NCI-H1092 (cell line): ENCODE measurements at places on chromosomes 6 and 20.

- no peak for DNase-seq
Measured at GRCh38 chr6:150004101-150004782, 21.1 kb downstream of the RAET1L start.

DNA sequence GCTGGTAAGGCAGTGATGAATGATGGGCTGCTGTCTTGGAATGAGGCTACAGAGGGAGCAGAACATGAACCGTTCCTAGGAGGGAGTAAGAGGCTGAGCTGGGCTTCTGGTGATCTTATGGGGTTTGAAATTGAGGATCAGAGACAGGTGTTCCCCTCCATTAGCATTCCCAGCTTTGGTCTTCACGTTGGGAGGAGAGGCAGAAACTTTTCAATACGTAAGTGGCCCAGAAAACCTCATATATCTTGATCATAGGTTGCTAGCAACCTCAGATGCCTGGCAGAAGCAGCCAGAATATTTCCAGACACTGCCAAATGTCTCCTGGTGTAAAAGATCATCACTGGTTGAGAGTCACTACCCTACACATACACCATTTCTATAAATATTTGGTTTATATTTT lies 167.1 kb downstream of the INSM1 start:
- DNase-seq, result no peak

DNA sequence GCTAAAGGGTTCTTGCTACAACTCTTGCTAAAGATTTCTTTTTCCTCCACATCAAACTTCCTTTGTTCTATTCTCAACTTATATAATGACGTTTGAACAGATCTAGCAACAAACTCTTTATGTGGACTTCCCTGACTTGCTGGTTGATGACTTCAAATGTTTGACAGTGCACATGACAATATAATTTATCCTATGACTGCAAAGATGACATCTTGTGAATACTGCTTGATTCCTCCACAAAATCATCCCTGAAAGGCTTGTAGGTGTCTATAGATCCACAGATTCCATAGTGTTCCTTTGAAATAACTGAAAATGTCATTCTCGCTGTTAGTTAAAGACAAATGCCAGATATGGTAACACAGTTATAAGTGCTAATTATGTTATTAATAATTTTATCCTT lies 478.9 kb downstream of the NKAIN2 start:
- no peak for DNase-seq

- no peak for DNase-seq
Measured at GRCh38 chr6:67200626-67201403, 1434.3 kb upstream of the ADGRB3 start.

- DNase-seq, result no peak
Measured at GRCh38 chr6:125858427-125859320, 67.9 kb downstream of the NCOA7 start.

- no peak for DNase-seq
Measured at GRCh38 chr6:106446287-106446885, 85.9 kb downstream of the CRYBG1 start.

- no peak for DNase-seq
Measured at GRCh38 chr6:49556429-49556837, 6.0 kb downstream of the C6orf141 start.

GRCh38 chr6:148955441-148955840 lies 208.6 kb downstream of the UST start:
- DNase-seq, result no peak

DNA sequence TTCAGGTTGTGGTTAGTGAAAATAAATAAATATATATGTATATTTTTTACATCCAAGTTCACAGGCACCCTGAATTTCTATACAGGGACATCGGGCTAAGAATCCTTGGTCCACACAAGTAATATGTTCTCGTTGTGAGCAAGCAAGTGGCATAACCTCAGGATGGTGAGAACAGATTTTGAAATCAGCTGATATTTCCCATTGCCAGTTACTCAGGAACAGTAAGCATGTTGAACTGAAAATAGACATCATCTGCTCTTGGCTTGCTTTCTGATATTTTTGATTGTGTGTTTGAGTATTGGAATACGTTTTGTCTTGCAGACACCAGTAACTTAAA lies 87.7 kb downstream of the TRMT6 start:
- DNase-seq, result no peak

- no peak for DNase-seq
Measured at GRCh38 chr6:25219216-25219916, 59.8 kb upstream of the CARMIL1 start.

- DNase-seq, result no peak
Measured at GRCh38 chr20:53092772-53093300, 120.7 kb downstream of the TSHZ2 start.

DNA sequence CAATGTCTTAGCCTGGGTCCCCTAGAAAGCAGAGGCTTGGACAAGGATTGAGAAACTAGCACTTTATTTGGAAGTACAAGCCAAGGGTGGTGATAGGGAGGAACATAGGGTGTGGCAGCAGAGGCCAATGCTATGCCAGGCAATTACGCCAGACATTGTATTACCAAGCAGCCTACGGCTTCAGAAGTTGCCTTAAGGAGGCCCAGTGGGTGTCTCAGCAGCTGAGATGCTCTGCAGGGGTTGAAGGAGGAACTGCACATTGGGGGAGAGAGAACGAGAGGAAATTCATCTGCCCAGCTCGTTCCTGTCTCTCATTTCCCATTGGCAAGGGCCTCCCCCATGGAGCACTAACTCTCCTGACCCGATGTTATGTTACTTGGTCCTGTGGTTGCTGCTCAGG lies 859 bp downstream of the C20orf202 start:
- DNase-seq, result no peak

DNA sequence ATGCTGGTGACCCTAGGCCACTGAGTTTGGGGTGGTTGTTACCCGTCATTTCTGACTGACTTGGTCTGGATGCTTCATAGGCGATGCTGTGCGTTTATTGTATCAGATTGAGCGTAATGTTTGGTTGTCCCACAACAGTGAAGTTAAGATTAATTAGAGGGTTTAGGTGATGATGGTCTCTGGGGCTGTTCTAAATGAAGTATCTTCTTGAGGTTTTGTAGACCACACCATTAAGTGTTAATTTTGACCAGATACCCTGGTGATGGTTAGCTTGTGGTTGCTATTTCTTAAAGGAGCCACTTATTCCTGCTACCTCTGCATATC lies 132.8 kb downstream of the ARID1B start:
- DNase-seq, result no peak

- DNase-seq, result no peak
Measured at GRCh38 chr6:136791296-136792094, 782 bp downstream of the MAP3K5 start.

DNA sequence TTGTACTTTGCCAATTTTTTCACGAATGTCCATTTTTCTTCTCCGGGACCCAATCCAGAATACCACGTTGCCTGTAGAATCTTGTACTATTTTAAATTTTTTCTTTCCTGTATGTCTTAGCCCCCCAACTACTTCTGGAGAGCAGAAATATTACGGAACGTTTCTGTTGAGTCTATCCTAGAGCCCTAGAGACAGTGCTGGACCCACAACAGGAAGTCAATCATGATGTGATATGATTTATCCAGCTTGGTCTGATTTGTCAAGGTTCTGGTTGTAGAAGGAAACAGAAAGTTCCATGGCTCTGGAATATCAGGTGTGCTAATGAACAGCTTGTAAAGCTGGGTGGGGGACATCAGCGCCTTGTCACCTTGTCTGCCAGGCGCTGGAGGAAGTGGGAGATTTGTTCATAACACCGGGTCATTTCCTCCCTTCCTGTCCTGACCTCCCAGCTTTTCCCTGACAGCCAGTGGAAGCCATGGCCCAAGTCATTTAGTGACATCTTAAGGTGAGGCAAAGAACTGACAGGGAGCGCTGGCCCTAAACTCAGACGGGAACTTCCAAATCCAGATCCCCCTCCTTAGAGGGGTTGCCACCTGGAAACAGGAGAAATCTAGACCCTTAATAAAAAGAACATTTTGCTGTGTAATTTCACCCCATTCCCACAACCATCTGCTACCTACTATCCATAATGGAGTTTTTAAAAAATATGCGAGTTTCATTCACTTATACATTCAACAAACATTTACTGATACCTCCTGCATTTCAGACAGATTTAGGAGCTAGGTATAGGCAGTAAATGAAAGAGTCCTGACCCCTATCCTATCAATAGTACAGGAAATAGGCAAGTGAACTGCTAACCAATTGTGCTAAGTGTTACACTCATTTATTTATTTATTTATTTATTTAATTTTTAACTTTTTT lies 130.5 kb downstream of the ZFP64 start:
- DNase-seq, result no peak

DNA sequence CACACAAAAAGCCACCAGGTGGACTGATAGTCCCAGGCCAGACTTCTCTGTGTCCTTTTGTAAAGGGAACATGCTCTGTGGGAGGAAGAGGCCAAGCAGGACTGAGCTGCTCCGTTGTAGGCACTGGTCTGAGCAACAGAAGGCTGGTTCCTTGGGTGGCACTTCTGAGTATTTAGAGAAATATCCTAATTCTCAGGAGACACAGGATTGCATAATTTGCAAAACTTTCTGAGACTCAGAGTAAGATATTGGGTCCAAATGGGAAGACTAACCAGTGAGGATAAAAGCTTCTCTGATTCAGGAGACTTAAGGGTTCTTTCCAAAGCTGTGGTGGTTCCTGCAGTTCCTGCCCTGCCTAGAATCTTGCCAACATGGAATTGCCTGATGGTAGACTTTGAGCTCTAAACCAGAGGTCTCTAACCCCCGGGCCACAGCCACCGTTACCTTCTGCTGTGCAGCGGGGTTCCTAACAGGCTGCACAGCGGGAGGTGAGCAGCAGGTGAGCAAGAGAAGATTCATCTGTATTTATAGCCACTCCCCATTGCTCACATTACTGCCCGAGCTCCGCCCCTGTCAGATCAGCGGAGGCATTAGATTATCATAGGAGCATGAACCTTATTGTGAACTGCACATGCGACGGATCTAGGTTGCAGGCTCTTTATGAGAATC lies 107.0 kb downstream of the OLIG3 start:
- DNase-seq, result no peak

- DNase-seq, result no peak
Measured at GRCh38 chr6:128597004-128597403, 76.6 kb upstream of the PTPRK start.

DNA sequence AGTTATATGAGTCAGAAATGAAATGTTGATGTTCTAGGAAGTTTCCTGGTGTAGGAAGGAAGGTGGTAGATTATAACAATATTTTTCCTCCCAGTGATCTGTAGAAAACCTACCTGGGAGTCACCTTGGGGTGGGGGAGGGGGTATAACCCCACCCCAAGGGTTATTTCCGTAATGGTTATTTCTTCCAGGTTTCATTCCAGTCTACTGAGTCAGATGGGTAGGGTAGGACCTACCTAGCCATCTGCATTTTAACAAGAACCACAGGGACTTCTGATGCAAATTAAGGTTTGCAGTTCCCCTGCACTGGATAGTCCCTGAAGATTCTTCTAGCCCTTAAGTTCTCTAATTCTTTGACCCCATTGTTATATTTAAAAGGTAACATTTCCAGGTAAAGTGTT lies 88.9 kb downstream of the ARMC2 start:
- DNase-seq, result no peak

GRCh38 chr20:47481330-47482216 lies 20.1 kb upstream of the NCOA3 start:
- DNase-seq, result no peak

- no peak for DNase-seq
Measured at GRCh38 chr20:35985806-35986205, 17.4 kb downstream of the CNBD2 start.

DNA sequence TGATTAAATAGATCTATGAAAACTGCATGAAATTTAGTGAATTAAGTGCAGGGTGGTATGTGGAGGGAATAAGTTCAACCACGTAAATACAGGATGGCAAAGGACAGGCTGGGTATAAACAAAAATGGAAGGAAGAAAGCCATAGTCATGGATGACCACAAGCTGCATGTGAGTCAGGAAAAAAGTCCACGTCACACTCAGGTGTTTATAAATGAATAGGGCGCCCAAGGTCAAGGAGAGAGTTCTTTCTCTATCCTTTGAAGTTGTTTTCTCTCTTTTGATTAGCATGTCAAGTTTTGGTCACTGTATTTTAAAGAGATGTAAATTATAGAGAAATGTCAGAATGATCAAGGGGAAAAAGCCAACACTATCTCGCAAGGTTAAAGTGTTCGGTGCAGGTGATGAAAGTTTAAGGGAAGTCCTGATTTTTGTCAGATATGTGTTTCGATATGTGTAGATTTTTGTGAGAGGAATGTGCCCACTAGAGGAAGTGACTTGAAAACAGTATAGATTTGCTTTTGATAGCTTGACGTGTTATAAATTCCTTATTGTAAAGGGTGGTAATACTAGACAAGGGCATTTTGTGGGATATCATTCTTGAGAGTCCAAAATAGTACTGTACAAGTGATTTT lies 58.7 kb downstream of the MAP3K4 start:
- DNase-seq, result no peak

- no peak for DNase-seq
Measured at GRCh38 chr6:134622382-134623173, 304.7 kb upstream of the SGK1 start.

DNA sequence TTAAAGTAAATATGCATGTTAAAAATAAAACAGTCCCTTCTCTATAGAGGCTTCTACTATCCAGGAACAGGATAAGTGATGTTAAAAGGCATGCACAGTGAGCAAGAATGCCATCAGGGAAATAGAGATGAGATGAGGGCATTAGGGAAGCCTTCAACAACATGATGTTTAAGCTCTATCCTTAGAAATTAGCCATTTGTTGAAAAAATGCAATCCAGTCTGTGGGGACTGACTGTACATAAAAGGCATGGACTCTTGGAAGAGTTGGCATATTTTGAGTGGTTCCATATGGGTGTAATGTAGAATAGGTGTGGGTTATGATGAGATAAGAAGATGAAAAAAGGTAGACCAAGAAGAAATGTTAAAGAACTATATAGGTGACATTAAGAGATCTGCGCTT lies 5.8 kb downstream of the KIAA0319 start:
- no peak for DNase-seq
